Panc1 (cell line): ENCODE measurements at places on chromosomes 4 and X.

GRCh38 chr4:111937368-111937767 is 207.9 kb upstream of the FAM241A start:
- H3K4me3 ChIP-seq, result no peak overlapping the region
- no peaks in the 10 kb centered on the region for H3K4me1 ChIP-seq
- H3K36me3 ChIP-seq, result no peaks in the 10 kb centered on the region
- H3K27me3 ChIP-seq, result no peaks in the 10 kb centered on the region

DNA sequence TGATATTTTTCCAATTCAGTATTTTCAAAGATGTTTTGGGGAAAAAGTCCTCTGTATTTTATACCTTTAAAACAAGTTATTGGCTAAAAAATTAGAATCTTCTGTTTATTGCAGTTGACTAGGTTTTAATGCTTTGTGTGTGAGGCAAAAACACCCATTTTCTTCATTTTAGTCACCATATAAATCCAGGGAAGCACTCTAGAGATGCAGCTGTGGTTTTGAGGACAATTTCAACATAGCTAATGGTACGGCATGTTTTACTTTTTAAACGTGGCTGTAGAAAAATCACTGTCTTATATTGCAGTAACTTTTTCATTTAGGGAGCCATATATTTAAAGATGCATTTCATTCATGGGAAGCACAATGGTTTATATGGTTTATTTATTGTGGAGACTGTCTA is 129.1 kb upstream of the PITX2 start:
- H3K4me3 ChIP-seq, result no peak overlapping the region
- H3K27me3 ChIP-seq, result no peaks in the 10 kb centered on the region
- H3K36me3 ChIP-seq, result no peaks in the 10 kb centered on the region

GRCh38 chrX:70613295-70613694 is 168.7 kb downstream of the DLG3 start:
- H3K4me3 ChIP-seq, result no peak overlapping the region
- DNase-seq, result no peak
- H3K36me3 ChIP-seq, result no peaks in the 10 kb centered on the region
- H3K4me1 ChIP-seq, result no peaks in the 10 kb centered on the region
- H3K27ac ChIP-seq, result no peak overlapping the region

GRCh38 chrX:111259559-111259958 is 10.7 kb downstream of the CAPN6 start:
- no peaks in the 10 kb centered on the region for H3K36me3 ChIP-seq
- no peak overlapping the region for H3K4me3 ChIP-seq
